NCI-H187 (cell line): ENCODE measurements at places on chromosomes 5 and 9.

DNA sequence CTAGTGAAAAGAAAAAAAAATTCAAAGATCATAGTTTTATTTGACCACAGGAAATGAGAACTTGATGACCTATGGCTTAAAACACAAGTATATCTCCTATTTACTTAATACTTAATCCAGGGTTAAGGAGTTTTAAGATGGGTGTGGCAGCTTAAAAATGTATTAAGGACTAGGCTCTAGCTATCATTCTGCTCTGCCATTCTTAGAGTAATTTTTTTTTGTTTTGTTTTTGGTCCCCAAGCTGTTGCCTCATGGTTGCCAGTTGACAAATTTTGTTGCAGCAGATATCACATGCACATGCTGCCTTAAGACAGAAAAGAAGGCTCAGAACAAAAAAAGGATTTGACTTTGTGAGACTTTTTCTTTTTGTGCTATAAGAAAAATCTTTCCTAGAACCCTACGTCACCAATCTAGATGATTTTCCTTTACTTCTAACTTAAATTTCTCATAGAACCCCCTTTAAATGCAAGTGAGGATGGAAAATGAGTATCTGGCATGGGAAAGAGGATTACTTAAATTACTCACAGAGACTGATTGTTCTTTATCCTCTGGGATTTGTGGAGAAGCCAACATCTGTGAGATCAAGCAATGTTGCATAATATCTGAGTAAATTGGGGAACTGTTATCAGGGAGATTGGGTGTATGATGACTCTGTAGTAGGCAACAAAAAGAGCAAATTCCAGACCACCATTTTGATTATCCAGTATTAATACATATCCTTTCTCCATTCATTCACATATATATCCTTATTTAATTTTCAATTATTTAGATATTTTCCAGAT, 364.7 kb upstream of the CD180 start:
- no peak for DNase-seq

DNA sequence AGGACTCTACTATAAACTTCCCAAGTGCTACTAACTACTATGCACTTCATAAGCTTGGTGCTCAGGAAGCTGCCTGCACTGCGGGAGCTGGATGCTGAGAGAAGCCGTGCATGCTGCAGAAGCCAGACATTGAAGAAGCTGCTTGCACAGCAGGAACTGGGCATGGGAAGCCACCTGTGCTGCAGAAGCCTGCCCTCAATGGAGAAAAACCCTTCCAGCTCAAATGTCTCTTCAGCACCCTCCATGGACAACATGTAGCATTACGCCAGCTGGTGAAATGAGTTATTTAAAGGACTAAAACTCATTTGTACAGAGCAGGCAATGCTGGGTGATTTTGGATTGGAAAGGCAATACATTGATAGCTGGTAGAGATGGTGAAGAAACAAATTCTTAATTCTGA, 247.2 kb downstream of the KIF4B start:
- DNase-seq = peak; percentile 36

- DNase-seq = no peak
Observed at GRCh38 chr5:58934629-58935097, 351.8 kb downstream of the RAB3C start.

GRCh38 chr9:84151236-84151635, 170.6 kb downstream of the RMI1 start:
- DNase-seq = no peak

GRCh38 chr5:151799407-151799806, 27.7 kb downstream of the G3BP1 start:
- DNase-seq = no peak

GRCh38 chr9:75112789-75113188, 24.5 kb downstream of the OSTF1 start:
- DNase-seq = no peak

- DNase-seq = no peak
Observed at GRCh38 chr5:82384034-82384750, 106.0 kb upstream of the RPS23 start.

- no peak for DNase-seq
Observed at GRCh38 chr9:94983552-94983951, 257.1 kb downstream of the AOPEP start.

DNA sequence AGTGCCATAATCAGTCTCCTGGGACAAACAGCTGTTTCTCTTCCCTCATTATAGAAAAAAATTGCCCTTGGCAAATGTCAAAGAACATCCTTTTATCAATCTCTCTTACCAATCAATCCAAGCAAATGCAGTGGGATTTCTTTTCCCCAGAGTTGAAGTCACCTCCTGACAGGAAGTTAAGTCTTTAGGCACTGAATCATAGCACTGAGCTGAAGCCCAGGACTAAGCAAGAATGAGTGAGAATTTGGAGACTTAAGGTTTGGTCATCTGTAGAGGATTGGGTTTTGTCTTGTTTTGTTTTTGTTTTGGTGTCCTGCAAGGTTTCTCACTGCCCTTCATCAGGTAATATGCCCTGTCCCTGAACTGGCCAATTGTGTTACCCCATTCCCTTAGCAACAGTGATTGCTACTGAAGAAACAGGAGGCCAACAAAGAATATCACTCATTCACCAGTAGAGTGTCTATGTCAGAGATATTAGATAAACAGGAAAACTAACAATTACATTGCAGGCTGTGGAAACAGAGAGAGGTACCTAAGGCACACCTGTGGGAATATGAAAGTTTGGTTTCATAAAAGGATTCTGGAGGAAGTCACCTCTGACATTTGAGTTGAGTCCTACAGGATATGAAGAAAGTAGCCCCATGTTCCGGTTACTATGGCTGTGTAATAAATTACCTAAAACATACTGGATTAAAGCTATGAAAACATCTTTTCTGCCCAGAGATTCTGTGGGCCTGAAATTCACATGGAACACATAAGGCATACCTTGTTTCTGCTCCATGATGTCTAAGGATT, 4.5 kb upstream of the FXN start:
- no peak for DNase-seq

DNA sequence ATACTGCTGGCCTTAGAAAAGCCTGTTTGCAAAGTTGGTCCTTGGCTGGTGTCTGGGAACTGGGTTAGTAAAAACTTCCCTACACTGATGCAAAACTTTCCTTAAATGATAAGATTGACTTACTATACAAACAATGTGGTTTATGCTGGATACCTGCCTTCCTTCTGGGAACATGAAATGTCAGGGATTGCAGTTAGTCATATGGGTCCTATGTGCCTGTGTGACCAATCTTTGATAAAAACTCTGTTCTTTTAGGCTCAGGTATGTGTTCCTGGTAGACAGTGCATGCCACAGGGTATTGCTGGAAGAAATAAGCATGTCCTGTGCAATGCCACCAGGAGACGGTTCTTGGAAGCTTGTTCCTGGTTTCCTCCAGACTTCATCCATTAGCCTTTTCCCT, 173.3 kb downstream of the RMI1 start:
- no peak for DNase-seq

GRCh38 chr9:98306384-98307145, 51.1 kb upstream of the TBC1D2 start:
- DNase-seq = no peak

GRCh38 chr9:114246558-114246957, 76.3 kb upstream of the ORM1 start:
- no peak for DNase-seq

DNA sequence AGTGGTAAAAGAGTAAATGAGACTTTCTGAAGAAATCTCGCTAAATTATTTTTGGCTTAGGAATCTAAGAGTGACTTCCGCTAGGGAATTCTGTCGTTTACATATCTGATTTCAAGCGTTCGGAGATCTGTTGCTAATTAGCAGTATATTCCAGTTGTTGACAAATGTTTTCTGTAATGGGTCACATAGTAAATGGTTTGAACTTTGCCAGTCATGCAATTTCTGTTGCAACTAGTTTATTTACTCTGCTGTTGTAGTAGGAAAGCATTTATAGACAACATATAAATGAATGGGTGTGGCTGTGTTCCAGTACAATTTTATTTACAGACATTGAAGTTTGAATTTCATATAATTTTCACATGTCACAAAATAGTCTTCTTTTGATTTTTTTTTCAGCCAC, 57.4 kb upstream of the JAK2 start:
- DNase-seq = no peak

GRCh38 chr5:124995421-124995820, 249.0 kb upstream of the ZNF608 start:
- DNase-seq = no peak

DNA sequence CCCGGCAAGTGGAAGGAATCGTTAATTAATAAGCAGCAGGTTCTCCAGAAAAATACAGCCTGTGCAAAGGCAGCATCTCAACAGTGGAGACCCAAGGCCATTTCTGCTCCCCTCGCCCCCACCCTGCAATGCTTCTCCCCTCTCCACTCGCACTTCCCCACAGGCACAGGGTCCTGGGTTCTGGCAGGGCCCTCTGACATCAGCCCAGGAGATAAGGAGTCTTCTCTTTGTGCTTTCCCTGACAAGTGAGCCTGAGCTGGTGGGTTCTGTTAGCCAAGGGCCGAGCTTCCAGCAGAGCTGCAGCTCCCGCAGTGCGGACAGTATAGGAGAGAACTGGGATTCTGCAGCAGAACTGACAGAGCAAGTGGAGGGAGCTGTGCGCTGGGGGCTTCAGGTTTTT, 257.5 kb downstream of the NSG2 start:
- DNase-seq = no peak

GRCh38 chr9:130937146-130938076, 1.6 kb downstream of the FIBCD1 start:
- DNase-seq = no peak

DNA sequence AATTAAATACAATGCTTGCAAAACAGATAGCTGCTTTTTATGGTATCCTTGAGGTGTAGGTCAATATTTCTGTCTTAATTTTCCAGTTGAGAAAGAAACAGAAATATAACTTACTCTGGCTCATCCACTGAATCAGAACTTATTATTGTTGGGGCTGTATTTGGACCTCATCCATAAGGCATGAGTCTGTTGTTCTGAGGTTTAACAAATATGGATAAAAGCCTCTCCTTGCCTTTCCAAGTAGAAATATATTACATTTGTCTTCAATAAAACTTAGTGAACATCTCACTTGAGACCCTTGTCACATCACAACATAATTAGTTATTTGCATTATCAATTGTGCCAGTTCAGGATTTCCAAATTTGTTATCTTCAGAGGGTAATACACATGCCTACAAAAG, 525.8 kb downstream of the AGTPBP1 start:
- no peak for DNase-seq

DNA sequence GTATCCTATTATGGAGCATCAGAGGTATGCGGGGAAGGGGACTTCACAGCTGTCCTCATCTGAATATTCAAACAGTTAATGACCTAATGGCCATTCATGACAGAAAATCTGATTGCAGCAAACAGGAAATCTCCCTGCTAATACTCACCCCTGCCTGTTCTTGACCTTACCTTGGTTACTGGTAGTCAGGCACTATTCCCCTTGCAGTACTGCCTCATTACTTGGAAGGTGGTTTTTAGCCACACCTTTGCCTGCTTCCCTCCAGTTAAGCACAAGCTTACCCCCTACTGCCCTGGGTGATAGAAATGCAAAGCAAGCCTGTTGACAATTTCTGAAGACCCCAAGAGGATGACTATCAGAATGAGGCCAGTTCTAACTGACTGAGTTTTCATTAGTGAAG, 332.4 kb downstream of the NTRK2 start:
- no peak for DNase-seq
